ENCODE measurements at places on chromosomes 12 and 14. TPM values are rescaled to one million over a fixed set of nuclear protein-coding genes. Genes with fewer than 3 reads are reported as not detected.

The WDR89 gene
- 23.1 TPM for polyA plus RNA-seq

The LYZ gene
- 21.5 TPM for polyA plus RNA-seq

The KLRK1 gene
- polyA plus RNA-seq: 0.97 TPM

The SSTR1 gene
- 2.1 TPM for polyA plus RNA-seq

The TSPAN19 gene
- 0.38 TPM for polyA plus RNA-seq

The CABP1 gene
- polyA plus RNA-seq: 4.7 TPM

The RHOJ gene
- 19.9 TPM for polyA plus RNA-seq

The AQP6 gene
- polyA plus RNA-seq: 23.3 TPM

The NTF3 gene
- polyA plus RNA-seq: 5.1 TPM

The ASPG gene
- 14.9 TPM for polyA plus RNA-seq

- DNase-seq: peak; percentile 39
Measured at GRCh38 chr12:101935890-101936746, 58.7 kb downstream of the DRAM1 start.

GRCh38 chr12:116194935-116195431 is 82.5 kb downstream of the MED13L start:
- DNase-seq: no peak

- DNase-seq: no peak
Measured at GRCh38 chr12:81212996-81213696, 135.3 kb downstream of the ACSS3 start.

DNA sequence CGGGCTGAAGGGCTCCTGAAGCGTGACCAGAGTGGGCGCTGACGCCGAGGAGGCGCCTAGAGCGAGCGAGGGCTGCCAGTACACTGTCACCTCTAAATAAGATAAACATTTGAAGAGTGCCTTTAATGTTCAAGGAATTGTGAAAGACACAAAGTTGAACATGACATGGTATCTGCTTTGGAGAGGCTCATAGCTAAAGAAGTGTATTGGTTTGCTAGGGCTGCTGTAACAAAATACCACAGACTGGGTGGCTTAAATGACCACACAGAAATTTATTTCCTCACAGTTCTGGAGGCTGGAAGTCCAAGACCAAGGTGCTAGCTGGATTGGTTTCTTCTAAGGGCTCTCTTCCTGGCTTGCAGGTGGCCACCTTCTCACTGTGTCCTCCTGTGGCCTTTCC is 33.7 kb upstream of the NUBPL start:
- DNase-seq: no peak

- DNase-seq: no peak
Measured at GRCh38 chr14:103626146-103626850, 2.7 kb upstream of the KLC1 start.

GRCh38 chr14:80940146-80940545 is 1.4 kb downstream of the CEP128 start:
- DNase-seq: no peak

GRCh38 chr12:10212739-10213131 is at the start of gene GABARAPL1:
GABARAPL1 (plus strand) TSS chr12:10212877; CDS start chr12:10213130, 253 bp downstream.
- peak; percentile 83 for DNase-seq

- DNase-seq: no peak
Measured at GRCh38 chr12:8709124-8709830, 11.5 kb downstream of the RIMKLB start.

GRCh38 chr12:5138256-5138655 is 94.6 kb downstream of the KCNA5 start:
- no peak for DNase-seq

- peak; percentile 38 for DNase-seq
Measured at GRCh38 chr14:98170575-98170974, 1101.4 kb downstream of the BCL11B start.

GRCh38 chr14:91477388-91477787 is 32.7 kb downstream of the PPP4R3A start:
- DNase-seq: no peak

GRCh38 chr12:111066744-111067437 is 146.5 kb upstream of the MYL2 start:
- DNase-seq: no peak

DNA sequence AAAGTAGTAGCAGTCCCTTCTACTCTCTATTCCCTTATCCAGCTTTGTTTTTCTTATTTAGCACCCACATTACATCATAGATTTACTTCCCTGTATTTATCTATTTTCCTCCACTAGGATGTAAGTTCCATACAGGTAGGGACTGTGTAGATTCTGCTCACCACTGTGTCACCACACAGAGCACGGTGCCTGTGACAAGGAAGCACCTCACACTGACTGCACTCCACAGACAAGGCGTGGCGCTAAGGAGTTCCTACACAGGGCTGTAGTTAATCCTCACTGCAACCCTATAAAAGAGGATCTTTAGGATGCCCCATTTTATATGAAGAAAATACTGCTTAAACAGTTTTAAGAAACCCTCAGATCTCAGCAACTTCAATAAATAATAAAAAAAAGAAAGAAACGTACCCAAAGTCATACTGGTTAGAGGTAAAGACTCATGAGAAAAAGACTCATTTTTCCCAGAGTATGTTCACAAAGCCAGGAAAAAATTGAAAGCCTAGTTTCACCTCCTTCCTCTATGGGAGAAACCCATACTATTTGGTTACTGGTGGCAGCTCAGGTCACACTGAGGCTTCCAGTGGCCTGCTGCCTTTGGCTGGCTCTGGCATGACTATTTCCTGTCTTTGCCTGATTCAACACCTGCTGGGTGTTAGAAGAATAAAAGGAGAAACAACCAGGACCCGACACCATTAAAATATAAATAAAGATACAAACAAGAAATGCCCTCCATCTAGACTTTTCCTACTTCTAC is 36.9 kb downstream of the RAD9B start:
- DNase-seq: no peak

GRCh38 chr14:69289811-69290520 is 30.0 kb downstream of the GALNT16 start:
- no peak for DNase-seq

GRCh38 chr12:124252964-124253363 is 41.9 kb upstream of the RFLNA start:
- no peak for DNase-seq

- no peak for DNase-seq
Measured at GRCh38 chr14:97802430-97803373, 1005.5 kb downstream of the VRK1 start.

- no peak for DNase-seq
Measured at GRCh38 chr14:100033347-100034075, 31.7 kb upstream of the EVL start.

DNA sequence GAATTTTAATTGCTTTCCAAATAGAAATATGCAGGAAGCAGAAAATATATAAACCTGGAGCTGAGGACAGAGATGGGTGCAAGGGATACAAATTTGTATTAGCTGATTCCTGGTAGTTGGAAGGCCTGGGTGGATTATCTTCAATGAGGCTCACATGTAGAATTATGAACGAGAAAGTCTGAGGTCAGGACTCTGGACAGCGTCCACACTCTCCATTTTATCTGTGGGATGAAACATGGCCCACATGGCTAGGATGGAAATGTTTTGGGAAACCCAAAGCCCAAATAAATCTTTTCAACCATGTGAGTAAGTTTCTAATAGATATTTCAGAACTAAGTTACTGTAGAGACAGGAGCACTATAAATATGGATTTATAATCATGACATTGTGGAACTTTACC is 256.1 kb downstream of the APAF1 start:
- DNase-seq: peak; percentile 7

GRCh38 chr14:54550514-54550913 is 16.4 kb upstream of the SAMD4A start:
- no peak for DNase-seq

DNA sequence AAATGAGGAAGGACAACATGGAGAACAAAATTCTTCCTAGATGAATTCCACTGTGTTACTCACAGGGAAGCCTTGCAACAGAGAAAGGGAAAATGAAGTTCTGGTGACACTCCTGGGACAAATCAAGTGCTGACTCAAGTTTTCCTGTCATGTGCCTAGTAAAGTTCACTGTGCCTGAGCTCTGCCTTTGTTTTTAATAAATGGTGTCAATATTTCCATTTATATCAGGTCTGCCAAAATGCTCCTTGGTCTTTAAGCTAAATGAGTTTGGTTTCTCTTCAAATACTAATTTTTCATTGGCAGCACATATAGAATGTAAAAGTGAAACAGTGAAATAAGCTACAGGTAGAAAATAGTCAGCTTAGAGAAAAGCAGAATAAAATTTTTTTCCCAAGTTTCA is 33.0 kb downstream of the HIGD1C start:
- no peak for DNase-seq

DNA sequence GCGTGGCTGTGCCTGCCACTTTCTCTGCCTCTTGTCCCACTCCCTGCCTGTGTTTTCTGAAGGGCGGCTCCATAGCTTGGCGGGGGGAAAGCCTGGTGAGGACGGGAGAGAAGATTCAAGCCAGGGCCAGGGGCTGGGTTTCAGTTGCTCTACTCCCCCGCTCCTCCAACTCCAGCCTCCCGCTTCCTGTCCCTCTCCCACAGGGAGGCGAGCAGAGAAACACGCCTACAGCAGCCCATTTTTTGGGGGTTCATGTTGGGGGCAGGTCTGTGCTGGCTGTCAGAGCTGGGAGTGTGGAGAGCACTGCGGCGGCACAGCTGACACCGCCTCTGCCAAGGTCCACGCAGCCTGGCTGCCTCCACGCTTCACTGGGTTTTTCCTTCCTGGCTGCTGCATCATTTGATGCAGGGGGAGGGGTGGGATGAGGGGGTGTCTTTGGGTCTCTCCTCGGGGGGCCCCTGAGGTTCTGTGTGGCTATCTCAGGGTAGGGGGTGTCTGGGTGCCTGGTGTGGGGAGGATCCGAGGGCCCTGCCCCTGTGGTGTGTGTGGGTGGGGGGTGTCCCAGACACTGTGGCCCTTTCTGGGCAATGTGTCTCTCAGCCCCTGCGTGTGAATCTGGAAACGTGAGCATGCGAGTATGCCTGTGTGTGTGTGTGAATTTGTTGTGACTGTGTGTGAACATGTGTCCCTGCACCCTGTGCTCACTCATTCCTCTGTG is 10.7 kb upstream of the KRT80 start:
- peak; percentile 68 for DNase-seq

- no peak for DNase-seq
Measured at GRCh38 chr12:110349514-110350151, 53.9 kb downstream of the ANAPC7 start.

- no peak for DNase-seq
Measured at GRCh38 chr12:93609281-93610192, 37.1 kb downstream of the SOCS2 start.

DNA sequence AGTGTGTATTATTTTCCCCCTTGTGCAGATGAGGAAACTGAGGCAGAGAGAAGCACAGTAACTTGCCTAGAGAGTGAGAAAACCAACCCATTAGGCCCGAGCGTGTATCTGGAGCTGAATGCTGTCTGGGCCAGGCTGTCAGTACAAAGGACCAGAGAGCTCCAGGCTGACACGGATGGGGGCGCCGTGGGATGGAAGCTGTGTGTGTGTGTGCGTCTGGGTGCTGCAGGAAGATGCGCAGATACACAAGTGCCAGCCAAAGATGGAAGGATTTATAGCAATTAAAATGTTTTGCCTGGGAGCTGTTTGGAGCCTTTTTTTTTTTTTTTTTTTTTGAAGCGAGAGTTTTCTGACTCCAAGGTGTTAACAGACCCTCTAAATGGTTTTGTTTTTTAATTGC is 53.7 kb upstream of the GPATCH2L start:
- no peak for DNase-seq

- no peak for DNase-seq
Measured at GRCh38 chr14:53953828-53954550, 2.6 kb downstream of the BMP4 start.

DNA sequence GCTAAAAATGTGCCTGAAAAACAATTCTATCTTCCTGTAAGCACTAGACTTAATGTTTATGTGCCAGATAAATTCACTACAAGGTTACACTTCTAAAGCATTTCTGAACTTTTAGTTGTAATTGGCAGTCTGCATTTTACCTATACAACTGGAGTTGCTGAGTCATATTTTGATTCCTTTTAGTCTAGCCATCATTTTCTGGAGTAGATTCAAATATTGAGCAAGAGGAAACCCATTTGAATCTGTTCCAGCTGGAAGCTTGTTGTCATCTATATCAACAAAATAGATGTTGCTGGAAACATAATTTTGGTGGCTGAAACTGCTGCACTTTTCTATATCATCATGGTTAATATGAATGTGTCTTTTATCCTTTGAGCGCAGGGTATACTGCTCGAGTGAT is 122.2 kb upstream of the CCDC175 start:
- DNase-seq: no peak

DNA sequence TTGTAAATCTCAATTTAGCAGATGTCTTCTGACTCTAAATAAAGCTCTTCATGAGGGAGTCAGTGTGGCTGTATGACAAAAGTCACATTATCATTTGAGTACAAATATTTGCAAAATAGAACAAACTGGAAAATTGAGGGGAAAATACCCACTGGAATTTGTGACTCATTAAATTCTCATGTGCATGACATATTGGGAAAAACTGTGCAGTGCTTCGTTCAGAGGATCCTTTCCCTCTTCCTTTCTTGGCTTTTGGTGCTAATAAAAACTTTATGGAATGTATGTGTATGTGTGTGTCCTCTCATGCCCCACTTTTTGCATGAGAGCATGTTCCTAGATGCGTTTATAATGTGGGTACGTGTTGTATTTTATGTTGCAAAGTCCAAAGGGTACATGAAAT is 267.8 kb downstream of the KTN1 start:
- no peak for DNase-seq

GRCh38 chr14:33350366-33350990 is 411.8 kb downstream of the NPAS3 start:
- DNase-seq: peak; percentile 34

- DNase-seq: no peak
Measured at GRCh38 chr12:120822832-120823503, 81.2 kb downstream of the SPPL3 start.

GRCh38 chr12:12648951-12649650 is 37.4 kb downstream of the CREBL2 start:
- DNase-seq: no peak

DNA sequence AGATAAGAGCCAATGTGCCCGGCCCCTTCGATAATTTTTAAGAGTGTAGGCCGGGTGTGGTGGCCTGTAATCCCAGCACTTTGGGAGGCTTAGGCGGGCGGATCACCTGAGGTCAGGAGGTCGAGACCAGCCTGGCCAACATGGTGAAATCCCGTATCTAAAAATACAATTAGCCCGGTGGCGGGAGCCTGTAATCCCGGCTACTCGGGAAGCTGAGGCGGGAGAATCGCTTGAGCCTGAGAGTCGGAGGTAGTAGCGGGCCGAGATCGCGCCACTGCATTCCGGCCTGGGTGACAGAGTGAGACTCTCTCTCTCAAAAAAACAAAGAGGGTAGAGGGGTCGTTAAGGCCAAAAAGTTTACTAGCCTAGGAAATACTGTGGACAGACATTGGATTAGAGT is 2.6 kb downstream of the KRAS start:
- DNase-seq: no peak

DNA sequence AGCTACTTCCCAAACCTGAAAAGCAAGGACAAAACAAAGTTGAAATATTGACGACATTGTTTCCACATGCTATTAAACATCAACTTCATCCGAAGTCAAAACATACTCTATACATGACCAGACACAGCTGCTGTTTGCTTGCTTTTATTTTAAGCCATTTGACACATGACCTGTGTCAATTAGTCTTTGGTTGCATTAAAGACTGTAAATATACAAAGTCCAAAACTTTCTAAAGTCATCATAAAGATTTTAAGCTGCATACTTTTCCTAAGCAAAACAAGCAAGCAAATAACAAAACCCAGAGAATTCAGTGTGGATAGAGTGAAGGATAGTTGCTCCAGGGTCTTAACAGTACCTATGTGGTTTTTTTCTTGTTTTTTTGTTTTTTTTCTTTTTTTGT is 21.8 kb downstream of the HAL start:
- peak; percentile 31 for DNase-seq

All from renal pelvis (tissue), 12 donors.